ENCODE measurements at places on chromosomes 16 and 17. TPM values are rescaled to one million over a fixed set of nuclear protein-coding genes. Genes with fewer than 3 reads are reported as not detected.
A peak's percentile ranks its signal among the peaks of the same experiment; 100 is the strongest.

DNA sequence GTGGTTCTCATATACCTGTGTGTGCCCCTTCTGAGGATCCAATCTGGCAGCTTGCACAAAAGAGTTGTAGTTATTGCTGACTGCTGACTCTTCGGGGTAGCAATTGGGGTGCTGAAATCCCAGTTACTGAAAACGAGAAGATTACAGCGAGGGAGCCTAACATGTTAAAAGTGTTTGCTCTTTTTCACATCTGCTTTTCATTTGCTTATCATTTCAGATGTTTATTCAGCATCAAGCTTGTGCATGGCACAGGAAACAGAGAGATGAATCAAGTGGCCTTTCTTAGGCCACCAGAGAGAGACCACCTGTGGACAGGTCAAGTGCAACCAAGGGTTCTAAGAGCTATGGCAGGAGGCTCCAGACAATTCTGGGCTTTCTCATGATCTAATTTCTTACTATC lies 16.9 kb downstream of the DHRS7B start:
- peaks cover 3% of the 10 kb centered on the region for H3K4me1 ChIP-seq
- no peak for DNase-seq
- H3K36me3 ChIP-seq: no peaks in the 10 kb centered on the region
- H3K27me3 ChIP-seq: no peaks in the 10 kb centered on the region

- H3K4me3 ChIP-seq: no peak overlapping the region
- peak; percentile 57 for DNase-seq
- H3K27ac ChIP-seq: no peak overlapping the region
- H3K27me3 ChIP-seq: no peaks in the 10 kb centered on the region
These were observed 22.6 kb upstream of the SPATA32 start for GRCh38 chr17:45284176-45285140.

The TBC1D3G gene
- total RNA-seq: not detected

The B9D1 gene
- 3.7 TPM for total RNA-seq

Measured in natural killer cell (primary cell).